Stimulated activated CD4-positive, alpha-beta T cell treated with anti-CD3 and anti-CD28 coated beads, Interleukin-12 subunit alpha, Interleukin-12 subunit beta, amount 100 ng/mL, for 48 hours (primary cell): ENCODE measurements at places on chromosomes 16 and 17.

DNA sequence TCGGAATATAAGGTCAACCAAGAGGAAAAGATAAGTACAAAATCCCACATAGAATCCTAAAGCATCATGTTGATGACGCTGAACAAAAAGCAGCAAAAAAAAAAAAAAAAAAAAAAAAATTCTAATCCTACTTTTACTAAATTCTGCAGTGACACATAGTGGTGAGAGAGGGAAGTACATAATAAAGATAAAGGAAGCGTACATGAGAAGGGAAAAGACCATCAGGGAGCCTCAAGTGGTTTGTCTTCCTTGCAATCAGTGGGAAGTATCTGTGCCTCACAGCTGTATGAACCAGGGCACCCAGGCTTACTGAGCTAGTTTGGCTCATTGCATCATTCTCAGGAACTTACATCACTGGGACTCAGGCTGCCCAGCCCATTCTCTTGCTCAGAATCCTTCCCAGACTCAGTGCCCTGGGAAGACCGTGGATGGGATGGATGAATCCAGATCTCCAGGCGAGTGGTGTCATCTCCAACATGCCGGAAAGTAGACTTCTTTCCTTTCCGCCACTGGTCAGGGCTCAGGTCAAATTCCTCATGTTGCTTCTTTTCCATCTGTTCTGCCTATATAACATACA is 21.2 kb downstream of the SMG6 start:
- no peak for DNase-seq

DNA sequence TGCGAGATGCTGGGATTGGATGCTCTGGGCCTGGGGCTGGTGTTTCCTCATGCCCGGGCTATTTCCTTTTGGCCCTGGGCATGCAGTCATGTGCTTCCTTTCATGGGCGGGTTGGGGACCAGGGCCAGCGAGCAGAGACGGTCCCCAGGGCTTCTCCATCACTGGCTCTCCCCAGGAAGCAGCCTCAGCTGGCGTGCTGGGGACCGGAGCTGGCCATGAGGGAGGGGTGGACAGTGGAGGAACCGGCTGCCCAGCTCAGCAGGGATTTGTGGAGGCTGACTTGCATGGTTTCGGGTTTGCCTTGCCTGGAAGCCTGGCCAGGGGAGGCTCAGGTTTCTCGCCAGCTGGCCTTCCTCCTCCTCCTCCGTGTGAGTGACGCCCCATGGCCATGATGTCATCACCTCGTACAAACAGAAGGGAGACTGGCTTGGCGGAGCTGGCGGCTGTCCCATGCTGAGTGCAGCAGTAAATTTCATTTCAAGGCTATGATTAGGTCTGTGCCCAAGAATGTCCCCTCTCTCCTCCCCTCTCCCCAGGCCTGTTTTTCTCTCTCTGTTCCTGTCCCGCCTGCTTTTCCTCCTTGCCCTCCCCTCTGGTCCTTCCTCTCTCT is 8.9 kb upstream of the TIMP2 start:
- no peak for DNase-seq

- DNase-seq, result no peak
Observed at GRCh38 chr17:78049609-78050008, 78.9 kb downstream of the TMC6 start.

GRCh38 chr17:19413761-19414160 is 2.7 kb downstream of the RNF112 start:
- DNase-seq, result no peak

- DNase-seq, result no peak
Observed at GRCh38 chr17:14866266-14866665, 398.9 kb downstream of the PMP22 start.

GRCh38 chr16:72797621-72798020 is 250.3 kb downstream of the ZFHX3 start:
- DNase-seq, result no peak

DNA sequence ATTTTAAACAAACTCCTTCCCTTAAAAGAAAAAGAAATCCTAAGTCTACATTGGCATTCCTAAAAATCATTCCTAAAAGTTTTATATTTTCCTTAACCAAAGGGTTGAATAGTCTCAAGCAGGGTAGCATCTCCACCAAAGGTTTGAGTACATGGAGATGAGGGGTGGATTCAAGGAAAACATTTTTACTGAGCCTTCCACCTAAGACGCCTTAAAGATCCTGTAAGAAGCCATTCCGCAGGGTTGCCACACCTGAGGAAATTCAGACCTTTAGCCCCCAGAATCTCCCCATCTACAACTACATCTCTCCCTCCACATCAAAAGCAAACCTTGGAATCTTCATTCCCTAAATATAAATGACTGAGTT is 7.7 kb upstream of the AKTIP start:
- no peak for DNase-seq

DNA sequence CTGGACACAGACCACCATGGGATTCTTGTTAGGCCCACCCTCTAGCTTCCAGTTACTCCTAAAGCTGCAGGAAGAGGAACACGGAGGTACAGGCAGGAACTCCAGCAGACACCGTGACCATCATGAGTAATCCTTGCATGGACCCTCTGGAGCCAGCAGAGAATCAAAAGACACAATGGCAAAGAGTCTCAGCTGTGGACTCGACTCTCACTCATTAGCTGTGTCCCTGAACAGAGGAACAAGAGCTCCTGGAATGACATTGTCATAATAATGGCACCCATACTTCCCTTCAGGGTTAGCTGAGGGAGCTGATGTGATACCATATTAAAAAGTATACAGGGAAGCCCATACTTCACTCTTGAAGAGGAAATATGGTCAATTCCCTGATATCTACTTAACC is 176.3 kb upstream of the ASIC2 start:
- DNase-seq, result no peak

- no peak for DNase-seq
Observed at GRCh38 chr17:67922503-67922902, 73.8 kb downstream of the C17orf58 start.

GRCh38 chr16:79595931-79596450 is 4.5 kb downstream of the MAF start:
- no peak for DNase-seq

DNA sequence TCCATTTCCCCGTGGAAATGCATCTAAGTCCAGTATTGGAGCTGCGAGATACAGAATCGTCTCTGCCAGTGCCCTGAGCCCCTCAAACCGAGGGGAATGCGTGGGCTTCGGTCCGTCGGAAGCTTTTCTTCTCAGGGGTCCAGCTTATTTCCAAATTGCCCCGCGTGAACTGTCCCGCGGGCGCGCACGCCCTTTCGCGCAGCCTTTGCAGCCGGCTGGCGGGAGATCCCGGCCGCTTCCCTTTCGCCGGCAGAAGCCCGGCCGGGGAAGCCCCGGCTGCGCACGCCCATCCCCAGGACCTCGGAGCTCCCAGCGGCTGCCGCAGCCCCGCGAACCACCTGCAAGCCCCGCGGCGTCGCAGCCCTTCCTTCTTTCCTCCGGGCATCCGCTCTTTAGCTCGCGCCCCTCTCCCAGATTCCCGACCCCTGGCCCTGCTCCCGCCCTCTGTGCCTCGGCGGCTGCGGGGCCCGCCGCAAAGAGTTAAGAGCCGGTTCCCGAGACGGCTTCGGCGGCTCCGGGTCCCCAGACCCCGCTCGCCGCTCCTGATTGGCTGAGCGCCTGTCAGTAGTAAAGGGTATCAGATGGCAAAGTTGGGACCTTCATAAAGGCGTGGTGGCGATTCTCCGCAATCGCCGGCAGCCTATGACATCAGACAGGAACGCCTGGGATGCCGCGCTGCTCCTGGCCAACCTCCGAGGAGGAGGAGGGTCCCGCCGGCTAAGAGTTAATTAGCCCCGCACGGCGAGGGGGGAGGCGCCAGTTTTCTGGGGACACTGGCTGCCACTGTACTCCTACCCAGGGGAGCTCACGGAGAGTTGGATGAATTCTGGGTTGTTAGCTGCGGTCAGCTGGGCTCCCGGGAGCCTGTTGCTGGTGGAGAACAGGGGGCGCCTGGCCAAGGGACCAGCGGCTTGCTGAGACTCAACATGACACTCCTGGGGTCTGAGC is at the start of gene MYOCD:
Gene MYOCD (plus strand): TSS at position 628 of the 948 bp plus-strand sequence. CDS start 299 bp downstream, at position 927.
- DNase-seq, result no peak

DNA sequence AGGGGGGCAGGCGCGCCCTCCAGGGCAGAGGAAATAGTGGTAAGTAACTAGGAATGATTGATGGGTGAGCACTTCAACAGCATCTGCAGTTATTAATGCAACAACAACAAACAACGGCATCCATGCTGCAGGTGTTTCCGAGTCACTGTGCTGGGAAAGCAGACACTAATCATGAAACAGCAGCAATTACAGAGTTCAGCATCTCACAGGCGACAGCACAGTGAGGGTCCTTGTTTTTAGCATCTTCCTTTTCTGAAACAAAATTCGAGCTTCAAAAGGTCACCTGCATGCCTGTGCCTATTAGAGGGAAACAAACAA is 191.9 kb downstream of the SLC39A11 start:
- DNase-seq, result no peak

DNA sequence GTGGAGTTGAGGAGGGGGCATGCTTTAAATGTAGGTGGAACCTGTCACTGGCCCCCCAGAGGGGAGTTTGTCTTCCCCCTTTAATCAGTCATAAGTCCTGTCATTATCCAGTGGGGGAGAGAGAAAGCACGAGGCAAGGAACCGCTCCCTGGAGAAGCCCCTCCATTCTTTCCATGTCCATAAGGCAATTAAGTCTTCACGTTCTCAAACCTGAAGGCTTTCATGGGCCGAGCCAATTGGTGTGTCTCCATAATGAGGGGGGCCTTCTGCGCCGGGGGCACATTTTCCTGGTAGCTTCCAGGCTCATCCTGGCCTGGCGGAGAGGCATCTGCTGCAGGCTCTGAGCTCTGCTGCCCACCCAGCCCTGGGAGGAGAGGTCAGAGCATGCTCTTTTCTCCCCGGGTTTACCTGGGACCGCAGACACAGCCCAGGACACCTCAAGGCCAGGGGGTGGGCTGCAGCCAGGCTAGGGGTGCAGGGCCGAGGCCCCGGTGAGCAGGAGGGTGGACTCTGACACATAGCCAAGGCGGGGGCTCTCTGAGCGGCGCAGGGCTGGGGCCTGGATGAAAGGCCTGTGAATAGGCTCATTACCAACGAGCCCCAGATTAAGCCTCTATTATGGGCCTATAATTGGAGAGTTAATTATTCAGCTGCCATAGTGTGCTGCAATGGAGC is 42.5 kb downstream of the C16orf78 start:
- no peak for DNase-seq

GRCh38 chr16:77963185-77964044 is 58.9 kb upstream of the CLEC3A start:
- DNase-seq, result no peak

GRCh38 chr17:57895382-57896060 is 45.7 kb upstream of the MRPS23 start:
- no peak for DNase-seq

DNA sequence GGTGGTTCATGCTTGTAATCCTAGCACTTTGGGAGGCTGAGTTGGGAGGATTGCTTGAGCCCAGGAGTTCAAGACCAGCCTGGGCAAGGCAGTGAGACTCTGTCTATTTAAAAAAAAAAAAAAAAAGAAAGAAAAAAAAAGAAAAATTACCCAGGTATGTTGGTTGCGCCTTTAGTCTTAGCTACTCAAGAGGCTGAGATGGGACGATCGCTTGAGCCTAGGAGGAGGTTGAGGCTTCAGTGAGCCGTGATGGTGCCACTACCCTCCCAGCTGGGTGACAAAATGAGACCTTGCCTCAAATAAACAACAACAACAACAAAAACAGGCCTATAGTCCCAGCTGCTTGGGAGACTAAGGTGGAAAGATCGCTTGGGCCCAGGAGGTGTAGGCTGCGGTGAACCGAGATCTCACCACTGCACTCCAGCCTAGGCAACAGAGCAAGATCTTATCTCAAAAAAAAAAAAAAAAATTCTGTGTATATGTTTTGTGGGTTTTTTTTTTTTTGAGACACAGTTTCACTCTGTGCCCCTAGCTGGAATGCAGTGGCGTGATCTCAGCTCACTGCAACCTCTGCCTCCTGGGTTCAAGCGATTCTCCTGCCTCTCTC is 12.5 kb upstream of the ANKRD40CL start:
- no peak for DNase-seq

DNA sequence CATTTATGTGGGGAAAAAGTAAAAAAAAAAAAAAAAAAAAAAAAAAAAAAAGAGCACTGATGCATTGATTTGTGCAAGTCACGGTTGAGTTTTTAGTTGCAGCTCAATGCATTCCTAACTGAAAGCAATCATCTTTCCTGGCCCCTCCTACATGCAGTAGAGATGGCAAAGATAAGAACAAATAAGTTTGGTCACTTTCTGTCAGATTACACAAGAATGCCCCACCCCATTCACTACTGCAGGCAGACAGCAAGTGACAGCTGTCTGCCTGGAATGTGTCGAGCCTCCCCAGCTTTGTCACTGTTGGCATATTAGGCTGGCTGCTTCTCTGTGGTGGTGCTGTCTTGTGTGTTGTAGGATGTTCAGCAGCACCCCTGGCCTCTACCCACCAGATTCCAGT is 243.5 kb downstream of the FOXL1 start:
- no peak for DNase-seq

GRCh38 chr16:74275031-74275636 is 21.5 kb upstream of the PSMD7 start:
- no peak for DNase-seq

DNA sequence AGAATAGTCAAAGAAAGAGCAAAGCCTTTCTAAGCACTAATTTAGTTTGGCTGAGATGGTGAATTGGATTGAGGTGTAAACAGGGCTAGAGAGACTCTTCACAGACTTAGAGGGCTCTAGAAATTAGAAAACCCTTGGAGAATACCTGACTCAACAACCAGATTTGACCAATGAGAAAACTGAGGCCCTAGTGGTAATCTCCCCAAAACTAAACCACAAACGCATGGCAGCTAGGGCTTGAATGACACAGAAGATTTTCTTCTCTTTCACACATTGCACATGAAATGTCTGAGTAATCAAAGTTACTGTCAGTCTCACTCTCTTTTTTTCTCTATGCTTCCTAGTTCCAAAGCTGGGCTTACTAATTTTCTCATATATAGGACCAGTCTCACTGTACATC is 314.5 kb upstream of the KCNJ16 start:
- no peak for DNase-seq
